H4 (cell line): ENCODE measurements at places on chromosomes 3 and 15. TPM values are rescaled to one million over a fixed set of nuclear protein-coding genes. Genes with fewer than 3 reads are reported as not detected.

Gene SLC22A14
- not detected in 2 replicates for total RNA-seq

Gene ISLR
- total RNA-seq: 0.06 TPM in 1 of 2 replicates, not detected in the other

Gene STAC
- 4.4 and 5.2 TPM in 2 replicates for total RNA-seq

Gene OR5K2
- not detected in 2 replicates for total RNA-seq

Gene NDN
- 0.33 and 1.3 TPM in 2 replicates for total RNA-seq

Gene SH2D7
- not detected in 2 replicates for total RNA-seq

DNA sequence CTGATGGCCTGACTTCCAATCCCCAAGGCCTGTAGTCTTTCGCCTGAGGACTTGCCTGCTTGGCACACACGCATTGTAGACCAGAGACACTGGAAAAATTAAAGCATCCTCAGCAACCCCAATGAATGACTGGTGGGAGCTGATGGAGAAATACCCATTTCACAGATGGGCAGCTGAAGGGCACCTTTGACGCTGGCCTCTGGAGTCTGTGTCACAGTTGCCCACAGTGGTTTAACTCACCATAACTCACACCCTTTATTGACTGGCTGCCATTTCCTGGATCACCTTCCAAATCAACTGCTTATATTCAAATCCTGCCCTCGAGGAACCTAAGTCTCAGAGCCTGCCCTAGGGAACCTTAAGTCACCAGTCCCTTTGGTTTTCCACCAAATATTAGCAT lies 183.1 kb downstream of the SHQ1 start:
- no peak for DNase-seq

GRCh38 chr3:134211797-134212196 lies 38.9 kb downstream of the RYK start:
- peak; percentile 35 for DNase-seq

DNA sequence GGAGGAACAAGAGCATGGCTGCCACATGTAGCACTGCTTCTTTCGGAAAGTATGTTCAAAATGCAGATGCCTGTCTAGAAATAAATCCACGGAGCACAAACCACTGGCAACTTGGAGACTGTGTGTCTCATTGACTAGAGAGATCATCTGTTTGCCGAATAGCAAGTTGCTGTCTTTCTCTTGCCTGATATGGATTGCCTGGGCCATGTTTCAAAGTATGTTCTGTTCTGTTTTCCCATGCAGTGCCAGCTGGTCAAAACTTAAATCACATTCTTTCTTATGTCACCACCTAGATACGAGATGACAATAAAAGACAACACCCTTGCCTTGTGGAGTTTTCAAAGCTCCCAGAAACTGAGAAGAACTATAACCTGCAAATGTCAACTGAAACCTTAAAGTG lies 318.9 kb downstream of the RYR3 start:
- no peak for DNase-seq

GRCh38 chr15:92843326-92843725 lies 56.8 kb upstream of the CHD2 start:
- no peak for DNase-seq

DNA sequence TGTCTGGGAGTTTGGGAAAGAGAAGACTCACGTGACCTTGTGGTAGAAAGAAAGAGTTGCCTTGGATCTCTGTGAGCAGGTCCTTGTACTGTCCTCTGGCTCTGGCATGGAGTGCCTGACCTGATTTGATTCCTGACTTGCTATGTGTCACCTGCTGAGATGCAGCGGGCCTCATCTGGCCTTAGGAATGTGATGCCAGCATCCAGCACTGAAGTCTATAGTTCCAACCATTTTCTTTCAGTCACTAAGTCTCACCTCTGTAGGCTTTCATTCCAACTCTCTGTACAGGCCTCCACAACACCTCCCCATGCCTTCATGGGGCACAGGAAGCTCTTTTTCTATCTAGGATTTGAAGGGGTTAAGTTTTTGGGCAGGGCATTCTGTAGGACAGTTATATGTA lies 12.1 kb upstream of the OXSR1 start:
- DNase-seq: no peak

GRCh38 chr3:117761703-117762620 lies 1052.4 kb downstream of the TUSC7 start:
- DNase-seq: no peak

- DNase-seq: no peak
These were observed 324.8 kb upstream of the CTDSPL start for GRCh38 chr3:37536840-37537239.

DNA sequence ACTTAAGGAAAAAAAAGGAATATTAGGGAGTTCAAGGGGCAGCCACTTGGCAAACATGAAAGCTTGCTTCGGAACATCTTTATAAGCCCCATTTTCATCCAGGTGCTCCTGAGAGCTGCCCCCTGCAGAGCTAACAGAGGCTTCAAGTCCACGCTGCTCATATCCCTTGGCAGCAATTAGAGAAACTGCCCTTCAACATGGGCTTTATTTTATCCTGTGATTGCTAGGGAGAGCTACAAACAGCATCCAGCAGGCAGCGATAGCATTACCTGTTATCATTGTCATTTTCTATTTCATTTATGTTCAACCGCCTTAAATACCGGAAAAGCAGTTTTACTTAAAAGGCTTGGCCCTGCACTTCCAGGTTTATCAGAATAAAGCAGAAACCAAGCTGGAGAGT lies 68.4 kb upstream of the MCTP2 start:
- no peak for DNase-seq

DNA sequence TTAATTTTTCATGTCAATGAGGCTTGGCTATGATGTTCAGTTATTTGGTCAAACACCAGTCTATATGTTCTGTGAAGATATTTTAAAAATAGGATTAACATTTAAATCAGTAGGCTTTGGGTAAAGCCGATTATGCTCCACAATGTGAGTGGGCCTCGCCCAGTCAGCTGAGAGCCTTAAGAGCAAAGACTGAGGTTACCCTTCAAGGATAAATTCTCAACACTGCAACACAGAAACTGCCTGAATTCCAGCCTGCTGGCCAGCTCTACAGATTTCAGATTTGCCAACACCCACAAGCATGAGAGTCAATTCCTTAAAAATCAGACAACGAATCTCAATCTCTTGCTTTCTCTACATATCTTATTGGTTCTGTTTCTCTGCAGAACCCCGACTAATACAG lies 188.3 kb downstream of the PLCH1 start:
- no peak for DNase-seq

- peak; percentile 85 for DNase-seq
These were observed 30.3 kb upstream of the RNF7 start for GRCh38 chr3:141707741-141708203.

GRCh38 chr15:60392601-60392985 lies 5.2 kb downstream of the ANXA2 start:
- DNase-seq: peak; percentile 71

- no peak for DNase-seq
These were observed 1.6 kb upstream of the IDH3A start for GRCh38 chr15:78147566-78147965.

DNA sequence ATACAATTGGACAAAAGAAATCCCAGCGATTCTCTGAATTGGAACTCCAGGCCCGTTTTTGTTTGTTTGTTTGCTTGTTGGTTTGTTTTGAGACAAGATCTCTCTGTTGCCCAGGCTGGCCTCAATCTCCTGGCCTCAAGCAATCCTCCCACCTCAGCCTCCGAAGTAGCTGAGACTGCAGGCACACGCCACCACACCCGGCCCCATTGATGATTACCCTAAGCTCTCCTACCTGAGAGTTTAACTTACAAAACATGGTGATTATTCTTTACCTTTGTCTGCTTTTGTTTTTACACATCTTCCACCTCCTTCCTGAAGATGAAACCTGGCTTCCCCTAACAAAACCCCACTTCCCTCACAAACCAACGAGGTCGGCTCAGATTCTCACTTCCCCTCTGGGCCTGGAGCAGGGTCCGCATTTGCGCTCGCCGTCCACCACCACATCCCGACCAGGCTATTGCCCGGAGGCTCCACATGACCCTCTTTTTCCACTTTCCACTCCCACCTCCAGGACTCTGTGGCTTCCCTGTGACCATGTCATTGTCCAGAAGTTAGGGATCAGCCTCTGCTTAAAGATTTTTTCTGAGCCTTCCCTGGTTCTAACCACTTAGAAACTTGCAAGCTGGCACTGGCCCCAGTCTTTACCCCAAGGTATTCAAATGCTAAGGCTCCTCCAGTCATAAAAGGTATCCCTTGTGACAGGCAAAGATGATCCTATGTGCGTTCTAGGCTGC lies 14.8 kb downstream of the KLHL6 start:
- no peak for DNase-seq

GRCh38 chr15:69161079-69161877 lies 843 bp downstream of the GLCE start:
- DNase-seq: no peak

DNA sequence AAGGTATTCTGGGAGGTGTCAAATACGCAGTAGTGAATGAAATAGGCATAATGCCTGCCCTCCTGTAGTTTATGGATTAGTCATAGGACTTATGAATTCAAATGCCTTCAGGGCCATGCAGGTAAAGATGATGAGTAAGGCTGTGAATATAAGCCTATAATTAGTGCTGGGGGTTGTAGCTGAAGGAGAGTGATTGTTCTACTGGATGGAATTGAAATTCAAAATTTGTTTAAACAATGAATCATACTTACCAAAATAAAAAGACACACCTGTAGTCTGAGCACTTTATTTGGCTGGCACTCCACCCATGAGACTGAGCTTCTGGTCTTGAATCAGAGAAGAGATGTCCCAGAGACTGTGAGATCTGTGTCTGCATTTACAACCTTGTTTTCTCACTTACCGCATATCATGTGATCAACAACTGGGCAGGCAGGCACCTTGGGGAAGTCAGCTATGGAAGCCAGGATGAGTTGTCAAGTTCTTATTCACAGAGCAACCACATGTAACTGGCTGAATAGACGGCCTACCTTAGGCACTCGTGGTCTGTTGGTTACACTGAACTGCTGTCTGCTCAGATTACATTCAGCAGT lies 291.8 kb downstream of the NAALADL2 start:
- peak; percentile 51 for DNase-seq

DNA sequence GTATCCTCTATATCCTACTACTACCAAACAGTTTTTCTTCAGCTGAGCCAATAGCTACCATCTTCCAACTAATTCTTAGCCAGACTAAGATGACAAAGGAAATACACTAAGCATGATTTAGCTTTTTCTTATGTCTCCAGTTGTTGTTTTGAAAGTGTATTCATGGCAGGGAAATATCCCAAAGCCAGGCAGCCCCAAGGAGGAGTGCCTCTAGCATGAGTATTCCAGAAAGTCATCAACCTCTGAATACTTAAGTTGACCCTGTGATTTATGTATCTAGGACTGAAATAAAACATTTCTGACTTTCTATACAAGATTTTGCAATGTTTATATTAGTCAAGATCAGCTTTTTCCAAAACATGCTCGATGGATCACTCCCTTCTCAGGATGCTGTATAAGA lies 449.1 kb downstream of the IL5RA start:
- DNase-seq: no peak
